ENCODE measurements at places on chromosomes 4 and X.

GRCh38 chrX:154918060-154918483 is 31.9 kb downstream of the F8A1 start:
- no peak for DNase-seq

DNA sequence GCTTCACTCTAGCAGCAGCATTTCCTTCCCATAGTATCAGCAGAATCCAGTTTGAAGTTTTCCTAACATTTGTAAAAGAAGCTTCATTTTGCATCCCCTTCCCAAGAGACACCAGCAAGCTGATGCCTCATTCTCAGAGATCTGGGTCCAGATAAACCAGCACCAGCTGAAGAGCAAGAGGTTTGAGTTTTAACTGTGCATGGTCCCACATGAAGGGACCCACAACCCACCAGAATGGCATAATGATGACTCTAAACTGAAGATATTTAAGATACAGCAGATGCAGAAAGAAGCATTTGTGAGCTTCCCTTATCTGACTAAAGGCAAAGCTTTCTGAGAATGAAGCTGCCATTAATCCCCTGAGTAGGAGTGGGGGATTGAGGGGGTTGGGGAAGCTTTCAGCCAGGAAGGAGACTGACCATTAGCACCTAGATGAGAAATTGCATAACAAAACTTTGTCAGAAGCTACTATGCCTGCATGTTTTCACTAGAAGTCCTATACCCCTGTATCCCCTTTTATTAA is 18.6 kb downstream of the NUDT6 start:
- DNase-seq, result no peak

DNA sequence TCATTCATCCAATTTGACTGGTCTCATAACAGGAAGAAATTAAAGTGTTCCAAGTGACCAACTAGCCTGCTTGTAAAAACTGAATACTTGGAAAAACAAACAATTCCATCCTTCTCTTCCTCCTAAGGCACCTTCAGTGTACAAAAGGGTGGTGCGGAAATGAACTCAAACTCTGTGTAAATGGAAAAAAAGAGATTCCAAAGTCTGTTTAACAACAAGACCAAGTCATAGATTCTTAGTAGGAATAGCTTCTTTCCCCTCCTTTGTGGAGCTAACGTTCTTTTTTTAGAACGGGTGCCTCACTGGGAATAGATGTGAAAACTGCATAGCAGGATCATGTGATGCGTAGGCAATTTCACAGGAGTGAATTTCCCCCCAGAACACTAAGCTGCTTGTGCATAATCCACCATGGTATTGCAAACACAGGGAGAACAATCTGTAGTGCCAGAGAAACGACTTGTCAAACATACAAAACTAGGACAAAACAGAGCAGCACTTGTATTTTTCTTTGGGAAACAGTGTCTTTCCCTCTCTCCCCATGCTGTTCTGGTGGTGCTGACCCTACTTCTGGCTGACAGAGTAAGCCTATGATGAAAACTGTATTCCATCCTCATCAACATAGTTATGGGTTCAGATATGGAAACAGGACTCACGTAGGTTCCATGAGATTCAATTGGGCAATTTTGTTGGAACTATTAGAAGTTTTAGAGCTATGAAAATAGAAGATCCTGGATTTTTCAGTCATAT is 13.2 kb upstream of the SOD3 start:
- no peak for DNase-seq

DNA sequence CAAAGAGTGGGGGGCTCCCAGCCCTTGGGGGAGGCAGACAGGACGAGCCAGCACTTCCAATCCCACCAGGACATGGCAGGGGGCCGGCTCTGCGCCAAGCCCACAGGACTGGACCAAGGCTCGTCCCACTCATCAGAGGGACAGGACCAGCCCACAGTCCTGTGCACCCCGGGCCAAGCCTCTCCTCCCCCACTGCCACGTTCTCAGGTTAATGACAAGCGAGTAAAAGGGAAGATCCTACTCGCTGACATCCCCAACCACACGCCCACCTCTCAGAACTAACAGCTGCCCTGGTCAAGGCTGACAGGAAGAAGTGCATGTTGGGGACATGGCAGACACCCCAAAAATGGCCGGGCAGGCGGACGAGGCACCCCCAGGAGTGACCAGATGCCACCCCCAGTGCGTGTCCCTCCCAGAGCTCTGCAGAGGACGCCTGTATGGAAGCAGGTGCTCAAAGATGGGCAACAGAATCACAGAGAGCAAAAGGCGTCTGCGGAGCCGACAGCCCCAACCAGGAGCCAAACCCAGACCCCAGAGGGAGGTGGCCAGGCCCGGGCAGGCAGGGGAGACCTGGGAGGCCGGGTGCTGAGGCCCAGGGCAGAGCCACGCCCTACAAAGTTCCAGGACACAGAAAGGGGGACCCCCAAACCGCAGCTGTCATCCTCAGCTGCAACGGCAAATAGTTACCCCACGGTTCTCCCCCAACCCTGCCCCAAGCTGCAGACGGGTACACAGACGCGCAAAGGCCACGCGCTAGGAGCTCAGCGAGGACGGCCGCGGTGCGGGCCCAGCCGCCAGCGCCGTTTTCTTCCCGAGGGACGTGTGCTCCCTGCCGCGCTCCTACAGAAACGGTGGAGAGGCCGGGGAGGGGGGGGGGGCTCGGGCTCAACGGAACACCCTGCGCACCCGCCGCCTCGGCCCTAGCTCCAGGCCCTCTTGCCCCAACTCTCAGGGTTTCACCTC is 1.7 kb downstream of the CTBP1 start:
- no peak for DNase-seq

DNA sequence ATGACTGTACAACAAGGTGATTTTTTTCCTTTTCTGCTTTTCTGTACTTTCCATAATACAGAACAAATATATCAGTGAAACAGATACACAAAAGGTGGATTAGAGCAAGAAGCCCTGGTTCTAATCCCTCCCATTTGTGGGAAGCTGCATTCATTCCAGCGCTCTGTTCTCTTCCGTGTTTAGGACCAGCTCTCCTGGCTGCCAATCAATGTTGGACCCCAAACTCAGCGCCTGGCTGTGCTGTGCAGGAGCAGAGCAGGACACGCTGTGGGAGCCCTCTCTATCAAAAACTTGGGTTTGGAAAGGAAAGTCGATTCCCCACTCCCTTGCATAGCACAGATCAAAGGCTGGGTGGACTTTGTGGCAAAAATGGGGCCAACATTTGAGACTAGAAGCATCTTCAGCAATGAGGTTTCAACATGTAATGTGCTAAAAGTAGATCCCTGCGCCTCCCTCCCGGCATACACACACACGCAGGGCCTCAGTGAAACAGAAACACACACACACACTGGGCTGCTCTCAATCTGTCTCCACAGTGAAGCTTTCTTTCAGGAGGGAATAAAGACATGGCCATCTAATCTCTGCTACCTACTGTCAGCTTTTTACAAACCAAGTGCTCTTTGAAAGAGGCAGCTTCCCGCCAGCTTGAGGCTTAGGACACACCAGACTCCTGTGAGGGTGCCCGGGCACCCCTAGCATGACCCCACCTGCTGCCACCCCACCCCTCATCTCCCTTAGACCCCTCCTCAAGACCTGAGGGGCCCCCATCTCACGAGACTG is 12.2 kb downstream of the WDR1 start:
- DNase-seq, result no peak

- DNase-seq, result no peak
Measured at GRCh38 chr4:151292038-151292437, 15.1 kb downstream of the PRSS48 start.

GRCh38 chr4:105644257-105644656 is 64.2 kb downstream of the INTS12 start:
- DNase-seq, result no peak

GRCh38 chrX:81201071-81201470 is 642 bp downstream of the HMGN5 start:
- no peak for DNase-seq

DNA sequence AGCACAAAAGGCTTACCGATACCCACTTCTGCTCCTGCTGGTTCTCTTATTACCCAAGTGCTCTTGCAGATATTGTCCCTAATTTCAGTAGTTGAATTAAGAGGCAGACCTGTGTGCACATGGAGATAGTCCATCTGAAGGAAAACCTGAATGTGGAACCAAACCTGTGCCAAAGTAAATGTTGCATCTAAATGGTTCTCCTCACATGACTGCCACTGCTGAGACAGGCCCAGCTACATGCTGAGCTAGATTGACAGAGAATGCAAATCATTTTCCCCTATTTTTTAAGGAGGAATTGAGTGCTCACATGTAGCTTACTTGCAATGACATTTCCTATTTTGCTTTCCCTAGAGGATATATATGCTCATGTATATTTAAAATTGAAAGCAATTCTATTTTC is 609.1 kb upstream of the TECRL start:
- DNase-seq, result no peak

GRCh38 chrX:53257166-53257565 is 24.2 kb downstream of the IQSEC2 start:
- no peak for DNase-seq

DNA sequence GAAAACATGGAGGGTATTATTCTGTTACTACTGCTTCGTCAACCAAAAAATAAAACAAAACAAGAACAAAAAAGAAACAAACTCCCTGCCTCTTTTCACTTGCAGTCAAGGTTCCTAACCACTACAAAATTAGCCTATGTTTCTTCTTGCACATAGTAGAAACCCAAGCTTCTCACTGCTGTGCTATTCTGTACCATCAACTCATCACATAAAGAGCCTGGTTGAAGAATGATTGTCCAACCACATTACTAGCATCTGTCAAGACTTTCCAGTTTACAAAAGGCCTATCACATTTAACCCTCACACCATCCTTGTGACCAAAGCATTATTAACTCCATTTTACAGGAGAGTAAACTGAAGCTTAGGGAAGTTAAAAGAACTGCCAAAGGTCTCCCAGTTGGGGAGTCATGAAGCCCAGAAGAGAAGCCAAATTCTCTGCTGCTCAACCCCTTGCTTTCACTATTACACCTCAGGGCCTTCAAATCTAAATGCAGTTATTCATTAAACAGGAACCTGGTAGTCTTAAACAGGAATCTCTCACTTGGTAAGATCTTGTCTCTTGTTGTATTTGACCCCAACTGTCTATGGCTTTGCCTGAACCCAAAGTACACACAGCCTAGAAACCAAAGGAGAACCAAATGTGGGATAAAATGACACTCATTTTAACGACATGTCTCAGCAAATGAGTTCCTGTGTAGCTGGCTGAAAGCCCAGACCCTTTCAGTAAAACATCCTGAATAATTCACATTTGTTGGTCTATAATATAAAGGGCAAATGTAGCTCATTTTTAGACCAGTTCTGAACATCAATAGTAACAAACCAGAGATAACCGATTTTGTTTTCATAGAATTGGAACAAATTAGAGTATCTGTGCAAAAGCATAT is 8.6 kb downstream of the F9 start:
- no peak for DNase-seq

- DNase-seq, result no peak
Measured at GRCh38 chrX:72683631-72684030, 30.5 kb downstream of the PHKA1 start.

Measured in effector CD4-positive, alpha-beta T cell (primary cell).